ENCODE measurements at places on chromosomes 6 and 20.

DNA sequence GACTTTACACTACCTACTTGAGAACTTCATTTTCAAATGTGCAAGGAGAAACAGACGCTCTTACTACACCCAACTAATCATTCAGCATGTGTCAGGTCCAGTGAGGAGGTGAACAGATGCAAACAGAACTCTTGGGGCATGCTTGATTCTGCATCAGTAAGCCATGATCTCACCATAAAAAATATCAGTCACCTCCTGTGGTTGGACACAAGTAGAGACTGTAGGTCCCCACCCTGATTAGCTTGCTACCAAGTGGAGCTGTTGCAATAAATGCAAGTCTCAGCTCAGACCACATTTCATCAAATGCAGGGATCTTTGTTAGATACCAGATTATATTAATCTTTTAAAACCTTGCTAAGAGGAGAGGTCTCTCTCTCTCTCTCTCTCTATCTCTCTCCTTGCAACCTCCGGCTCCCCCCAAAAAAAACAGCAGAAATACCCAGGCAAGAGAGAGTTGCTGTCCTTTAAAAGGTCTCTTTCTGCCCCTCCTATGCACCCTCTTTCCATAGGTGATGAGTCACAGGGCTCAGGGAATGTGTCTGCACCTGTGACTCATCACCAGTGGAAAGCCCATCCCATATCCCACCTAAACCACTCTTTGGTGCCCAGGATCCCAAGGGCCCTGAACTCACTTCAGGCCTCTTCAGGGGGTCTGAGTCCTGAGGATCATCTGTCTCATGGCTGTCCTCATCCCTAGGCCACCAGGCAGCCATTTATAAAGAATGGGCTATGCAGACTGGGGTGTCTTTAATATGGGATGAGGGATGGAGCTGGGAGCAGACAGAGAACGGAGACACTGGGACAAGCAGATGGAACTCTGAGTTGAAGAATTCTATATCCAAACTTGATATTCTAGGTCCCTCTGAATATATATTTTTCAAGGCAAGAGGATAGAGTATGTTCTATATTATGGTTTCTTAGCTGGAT lies 154.5 kb downstream of the QRSL1 start:
- DNase-seq = no peak

- no peak for DNase-seq
Measured at GRCh38 chr20:63829603-63829944, 1.5 kb downstream of the ZBTB46 start.

DNA sequence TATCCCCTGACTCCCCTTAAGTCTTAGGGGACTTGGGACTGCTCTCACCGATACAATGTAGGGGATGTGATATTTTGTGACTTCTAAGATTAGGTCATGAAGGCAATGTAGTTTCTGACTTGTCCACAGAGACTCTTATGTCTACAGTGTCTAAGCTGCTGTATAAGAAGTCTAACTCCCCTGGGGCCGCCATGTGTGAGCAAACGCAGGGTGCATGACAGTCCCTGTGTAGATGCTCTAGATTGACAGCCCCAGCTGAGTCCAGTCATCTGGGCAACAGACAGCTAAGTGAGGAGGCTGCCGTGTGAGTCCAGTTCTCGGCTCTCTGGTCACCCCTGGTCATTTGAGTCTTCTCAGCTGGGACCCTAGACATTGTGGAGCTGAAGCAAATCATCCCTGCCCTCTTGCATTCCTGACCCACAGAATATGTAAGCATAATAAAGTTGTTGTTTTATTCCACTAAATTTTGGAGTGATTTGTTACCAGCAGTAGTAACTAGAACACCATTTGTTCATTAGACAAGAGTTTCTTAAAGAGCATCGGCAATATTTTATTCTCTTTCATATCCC lies 743.3 kb upstream of the CHD6 start:
- no peak for DNase-seq

- no peak for DNase-seq
Measured at GRCh38 chr6:83852528-83853177, 507 bp upstream of the RIPPLY2 start.

- no peak for DNase-seq
Measured at GRCh38 chr20:48231253-48231930, 446.1 kb upstream of the SULF2 start.

DNA sequence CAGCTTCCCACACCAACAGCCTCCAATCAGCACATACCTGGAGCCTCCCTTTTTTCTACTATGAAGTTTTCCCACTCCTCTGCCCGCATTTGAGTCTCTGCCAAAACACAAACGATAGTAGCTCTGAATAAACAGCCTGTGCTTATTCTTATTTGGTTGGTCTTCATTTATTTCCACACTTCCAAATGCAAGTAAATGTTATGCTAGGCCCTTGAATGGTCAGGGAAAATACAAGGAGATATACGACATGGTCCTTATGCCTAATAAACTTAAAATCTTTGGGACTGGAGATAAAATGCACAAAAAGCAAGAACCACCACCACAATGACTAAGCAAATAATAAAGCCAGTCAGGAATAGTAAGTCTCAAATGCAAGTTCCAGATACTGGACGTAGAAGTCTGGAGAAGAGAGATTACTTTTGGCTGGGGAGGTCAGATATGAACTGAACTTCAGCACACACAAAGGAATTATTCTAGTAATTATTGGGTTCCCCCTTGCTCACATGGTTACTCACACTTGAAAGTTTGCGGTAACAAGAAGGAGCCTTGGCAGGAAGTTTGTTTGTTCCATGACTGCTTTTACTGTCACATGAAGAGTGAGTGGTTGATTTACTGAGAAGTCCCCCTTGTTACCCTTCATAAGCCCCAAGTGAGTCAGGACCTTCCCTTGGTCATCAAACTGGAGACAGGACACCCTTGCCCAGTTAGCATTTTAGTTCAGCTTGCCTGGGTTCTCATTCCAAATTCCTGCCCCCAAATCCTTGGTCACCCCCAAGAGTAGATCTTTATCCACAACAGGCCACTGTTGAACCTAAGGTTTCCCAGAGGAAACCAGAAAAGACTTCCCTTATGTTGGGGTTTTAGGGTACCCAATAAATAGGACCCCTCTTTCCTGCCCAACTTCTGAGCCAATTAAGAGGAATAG lies 511.2 kb upstream of the JARID2 start:
- DNase-seq = peak; percentile 60

GRCh38 chr20:49594143-49594930 lies 26.4 kb upstream of the PTGIS start:
- DNase-seq = no peak

- DNase-seq = no peak
Measured at GRCh38 chr6:41790045-41790444, 2.6 kb downstream of the TOMM6 start.

DNA sequence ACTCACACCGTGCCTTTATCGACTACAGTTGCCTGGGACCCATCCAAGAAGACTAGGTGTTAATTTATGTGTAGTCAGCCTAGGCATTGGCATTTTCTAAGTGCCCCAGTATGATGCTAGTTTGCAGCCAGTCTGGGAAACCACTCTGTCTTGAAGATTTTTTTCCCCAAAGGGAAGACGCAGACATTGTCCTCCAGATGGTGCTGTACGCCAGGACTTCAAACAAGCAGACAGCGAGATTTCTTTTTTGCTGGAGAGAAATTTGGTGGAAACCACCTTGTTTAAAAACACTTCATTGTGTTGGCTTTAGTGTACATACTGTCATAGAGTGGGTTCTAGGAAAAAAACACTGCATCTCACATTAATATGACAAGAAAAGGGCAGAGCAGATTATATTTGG lies 30.0 kb downstream of the ALDH5A1 start:
- DNase-seq = peak; percentile 24

DNA sequence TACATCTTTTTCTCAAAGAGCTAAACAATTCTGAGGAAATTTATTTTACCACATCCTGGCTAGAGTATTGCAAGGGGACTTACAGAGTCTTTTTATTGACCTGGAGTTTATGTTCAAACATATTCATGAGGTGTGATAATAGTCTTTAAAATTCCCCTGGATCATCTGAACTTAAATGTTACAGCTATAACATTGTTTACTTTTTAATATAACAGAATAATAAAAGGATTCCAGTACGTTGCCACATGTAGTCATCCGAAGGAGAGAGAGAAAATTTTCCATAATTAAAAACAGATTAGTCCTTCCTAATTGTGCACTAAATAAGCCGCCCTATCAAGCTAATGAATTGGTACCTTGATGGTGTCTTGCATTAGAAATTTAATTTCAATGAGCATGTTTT lies 765.4 kb upstream of the MAP3K7 start:
- DNase-seq = no peak

DNA sequence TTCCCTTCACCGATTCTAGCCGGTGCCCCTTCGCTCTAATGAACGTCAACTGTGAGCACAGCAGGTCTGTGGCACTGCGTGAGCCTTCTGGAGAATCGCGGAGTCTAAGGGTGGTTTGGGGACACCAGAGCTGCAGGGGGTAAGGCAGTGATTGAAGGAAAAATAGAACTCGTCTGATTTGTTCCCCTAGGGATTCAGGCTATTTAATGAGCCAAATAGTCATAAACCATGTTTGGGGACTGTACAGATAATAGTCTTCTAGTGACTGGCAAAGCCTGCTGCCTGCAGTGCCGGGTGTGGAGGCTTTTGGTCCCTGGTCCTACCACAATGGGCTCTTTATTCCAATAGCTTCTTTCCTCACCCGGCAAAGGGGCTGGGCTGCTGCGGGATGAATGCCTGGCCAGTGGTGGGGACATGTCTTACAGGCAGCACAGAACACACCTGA lies 11.1 kb upstream of the NTSR1 start:
- no peak for DNase-seq
